ENCODE measurements at places on chromosomes 6 and 20. TPM values are rescaled to one million over a fixed set of nuclear protein-coding genes. Genes with fewer than 3 reads are reported as not detected.

EYS gene
- under 0.01 TPM for total RNA-seq

TAAR9 gene
- total RNA-seq, result not detected

TRPC4AP gene
- total RNA-seq, result 41.1 TPM

NTSR1 gene
- under 0.01 TPM for total RNA-seq

NEDD9 gene
- 17.1 TPM for total RNA-seq

POM121L2 gene
- not detected for total RNA-seq

PI3 gene
- total RNA-seq, result not detected

NKX2-4 gene
- under 0.01 TPM for total RNA-seq

KHDC1L gene
- total RNA-seq, result not detected

SLPI gene
- total RNA-seq, result not detected

HLA-DQB2 gene
- total RNA-seq, result not detected

SLC25A27 gene
- total RNA-seq, result 0.75 TPM

PRRT1 gene
- 0.12 TPM for total RNA-seq

ZNF391 gene
- 0.45 TPM for total RNA-seq

MUC22 gene
- total RNA-seq, result not detected

UBE3D gene
- total RNA-seq, result 4.7 TPM

KIF13A gene
- 42.8 TPM for total RNA-seq

TBX18 gene
- 44.2 TPM for total RNA-seq

SLC4A11 gene
- 1.2 TPM for total RNA-seq

OR10C1 gene
- total RNA-seq, result not detected

EDN3 gene
- total RNA-seq, result not detected

EPPIN gene
- not detected for total RNA-seq

C20orf144 gene
- 0.15 TPM for total RNA-seq

CCM2L gene
- total RNA-seq, result 0.23 TPM

TCP11 gene
- not detected for total RNA-seq

SASH1 gene
- total RNA-seq, result 85.2 TPM

AAR2 gene
- 8.7 TPM for total RNA-seq

RSPH4A gene
- total RNA-seq, result 0.08 TPM

GMEB2 gene
- total RNA-seq, result 6.8 TPM

Data from smooth muscle cell of the coronary artery (primary cell).